ENCODE measurements at places on chromosomes 4 and X. TPM values are rescaled to one million over a fixed set of nuclear protein-coding genes. Genes with fewer than 3 reads are reported as not detected.

The MAGEA3 gene
- polyA plus RNA-seq = 20.8 TPM

The PDS5A gene
- 23.2 TPM for polyA plus RNA-seq

The SHROOM3 gene
- 30.9 TPM for polyA plus RNA-seq

The FHDC1 gene
- polyA plus RNA-seq = 1.6 TPM

The VSIG4 gene
- 10.5 TPM for polyA plus RNA-seq

The VSIG1 gene
- polyA plus RNA-seq = not detected

The GLUD2 gene
- 0.34 TPM for polyA plus RNA-seq

The SOD3 gene
- polyA plus RNA-seq = 10.9 TPM

The PRKG2 gene
- polyA plus RNA-seq = 0.10 TPM

The MAGEA2B gene
- 2.6 TPM for polyA plus RNA-seq

The RASGEF1B gene
- 8.7 TPM for polyA plus RNA-seq

The NAA11 gene
- not detected for polyA plus RNA-seq

The NPNT gene
- 5.9 TPM for polyA plus RNA-seq

The GYPE gene
- not detected for polyA plus RNA-seq

The KIF4A gene
- 20.3 TPM for polyA plus RNA-seq

The CCDC158 gene
- not detected for polyA plus RNA-seq

All from brain (organoid and tissue), 16 donors.